ENCODE measurements at places on chromosomes 4 and X.

GRCh38 chr4:147101678-147102077 lies 156.0 kb upstream of the TTC29 start:
- no peak for DNase-seq

- no peak for DNase-seq
Measured at GRCh38 chr4:19982556-19982955, 269.1 kb upstream of the SLIT2 start.

DNA sequence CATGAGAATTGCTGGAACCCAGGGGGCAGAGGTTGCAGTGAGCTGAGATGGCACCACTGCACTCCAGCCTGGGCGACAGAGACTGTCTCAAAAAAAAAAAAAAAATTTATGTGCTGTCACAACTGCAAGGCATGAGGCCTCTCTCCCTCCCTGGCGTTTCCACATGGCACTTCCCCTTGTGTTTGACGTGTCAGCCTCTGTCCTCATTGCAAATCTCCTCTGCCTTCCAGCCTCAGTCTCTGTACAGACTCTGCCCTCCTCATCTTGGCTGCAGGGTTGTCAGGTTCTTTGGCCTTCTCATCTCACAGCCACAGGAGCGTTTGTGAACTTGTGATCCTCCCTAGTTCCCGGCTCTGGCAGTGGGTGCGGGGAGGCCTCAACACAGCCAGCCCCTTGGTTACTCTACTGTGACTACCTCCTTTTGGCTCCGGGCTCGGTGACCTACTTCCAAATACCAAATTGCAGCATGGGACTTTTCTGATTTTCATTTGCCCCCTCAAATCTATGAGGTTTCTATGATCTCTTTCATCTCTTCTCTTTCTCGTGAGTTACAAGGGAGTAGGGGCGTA lies 250.0 kb downstream of the CBR4 start:
- DNase-seq, result no peak

- peak; percentile 72 for DNase-seq
Measured at GRCh38 chr4:5940470-5941203, 47.8 kb upstream of the CRMP1 start.

GRCh38 chrX:99371976-99372595 lies 1038.0 kb downstream of the PCDH19 start:
- no peak for DNase-seq

- DNase-seq, result no peak
Measured at GRCh38 chr4:16659694-16660093, 238.8 kb downstream of the LDB2 start.

DNA sequence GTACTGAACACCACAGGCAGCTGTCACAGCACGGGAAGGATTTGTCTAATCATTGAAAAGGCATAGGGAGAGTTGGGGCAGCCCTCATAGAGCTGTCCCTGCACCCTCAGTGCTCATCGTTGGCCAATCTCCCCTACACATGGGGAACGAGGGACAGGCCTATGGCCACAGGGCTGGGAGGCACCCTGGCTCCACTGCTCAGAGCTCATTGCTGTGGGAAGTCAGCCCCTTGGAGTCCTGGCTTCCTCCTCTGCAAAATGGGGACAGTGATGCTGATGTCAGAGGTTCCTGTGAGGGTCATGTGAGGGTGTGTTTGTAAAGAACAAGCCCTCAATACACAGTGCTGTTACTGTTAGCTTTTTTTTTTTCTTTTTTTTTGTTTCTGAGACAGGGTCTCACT lies 19.3 kb upstream of the HTRA3 start:
- DNase-seq, result no peak

All from NCI-H345 (cell line).